ENCODE measurements at places on chromosomes 7 and 10.

DNA sequence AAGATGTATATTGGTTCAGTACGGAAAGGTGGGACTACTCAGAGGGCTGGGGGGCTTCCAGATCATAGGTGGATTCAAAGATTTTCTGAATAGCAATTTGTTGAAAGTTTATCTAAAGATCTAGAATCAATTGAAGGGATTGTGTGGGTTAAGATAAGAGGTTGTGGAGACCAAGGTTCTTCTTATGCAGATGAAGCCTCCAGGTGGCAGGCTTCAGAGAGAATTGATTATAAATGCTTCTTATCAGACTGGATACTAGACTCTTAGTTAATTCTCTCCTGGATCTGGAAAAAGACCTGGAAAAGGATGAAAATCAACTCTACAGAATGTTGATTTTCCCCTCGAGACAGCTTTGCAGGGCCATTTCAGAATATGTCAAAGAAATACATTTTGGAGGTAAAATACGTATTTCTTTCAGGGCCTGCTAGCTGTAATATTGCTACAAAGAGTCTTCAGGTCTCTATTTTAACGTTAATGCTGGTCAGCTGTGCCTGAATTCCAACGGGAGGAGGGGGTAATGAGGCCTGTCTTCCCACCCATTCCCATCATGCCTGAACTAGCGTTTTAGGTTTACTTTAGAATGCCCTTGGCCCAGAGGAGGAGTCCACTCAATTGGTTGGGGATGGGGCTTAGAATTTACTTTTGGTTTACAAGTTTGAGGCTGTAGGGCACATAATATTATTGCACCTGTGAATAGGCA lies 12.8 kb upstream of the GPR15LG start:
- no peak for DNase-seq

- peak; percentile 73 for DNase-seq
These were observed 185.3 kb upstream of the GDF10 start for GRCh38 chr10:47114680-47115186.

- peak; percentile 59 for DNase-seq
These were observed 72.1 kb upstream of the NANOS1 start for GRCh38 chr10:118957443-118957825.

DNA sequence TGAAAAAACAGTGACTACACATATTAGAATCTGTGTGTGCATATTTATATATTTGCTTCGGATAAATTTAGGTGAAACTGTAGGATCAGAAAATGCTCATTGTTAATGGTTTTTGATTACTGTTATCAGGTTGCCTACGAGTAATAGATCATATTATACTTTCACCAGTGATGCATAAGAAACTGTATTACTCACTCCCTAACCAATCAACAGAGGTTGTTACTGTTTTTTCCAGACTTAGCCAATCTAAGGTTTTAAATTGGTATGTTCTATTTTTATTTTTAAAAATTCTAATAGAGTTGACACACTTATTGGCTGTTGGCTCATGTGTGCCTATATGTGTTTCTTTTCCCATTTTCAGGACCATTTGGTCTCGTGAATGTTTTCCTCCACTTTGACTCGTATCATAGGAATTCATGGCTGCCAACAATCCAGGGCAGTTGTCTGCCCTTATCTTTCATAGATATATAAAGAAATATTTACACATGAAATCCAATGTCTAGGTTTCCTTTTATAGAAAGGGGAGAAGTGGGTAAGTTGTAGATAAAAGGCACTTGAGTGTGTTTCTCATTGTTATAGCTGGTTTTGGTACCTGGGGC lies 59.2 kb downstream of the ANLN start:
- DNase-seq = no peak

DNA sequence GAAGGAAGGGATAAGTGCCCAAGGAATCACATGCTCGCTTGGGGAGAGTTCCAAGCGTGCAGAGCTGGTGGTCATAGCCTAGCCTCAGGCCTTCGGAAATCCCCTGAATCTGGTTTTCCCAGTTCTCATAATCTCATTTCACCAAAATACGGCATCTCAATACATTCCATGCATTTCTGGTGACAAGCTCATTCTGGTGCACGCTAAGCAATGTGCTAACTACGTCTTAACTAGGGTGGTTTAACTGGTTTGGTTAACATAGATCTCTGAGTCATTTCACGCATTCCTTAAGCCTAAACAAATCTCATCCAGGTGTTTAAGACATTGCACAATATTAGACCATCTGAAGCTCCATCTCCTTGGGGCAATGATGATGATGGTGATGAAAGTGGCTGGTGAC lies 72.9 kb upstream of the STEAP1B start:
- DNase-seq = no peak

DNA sequence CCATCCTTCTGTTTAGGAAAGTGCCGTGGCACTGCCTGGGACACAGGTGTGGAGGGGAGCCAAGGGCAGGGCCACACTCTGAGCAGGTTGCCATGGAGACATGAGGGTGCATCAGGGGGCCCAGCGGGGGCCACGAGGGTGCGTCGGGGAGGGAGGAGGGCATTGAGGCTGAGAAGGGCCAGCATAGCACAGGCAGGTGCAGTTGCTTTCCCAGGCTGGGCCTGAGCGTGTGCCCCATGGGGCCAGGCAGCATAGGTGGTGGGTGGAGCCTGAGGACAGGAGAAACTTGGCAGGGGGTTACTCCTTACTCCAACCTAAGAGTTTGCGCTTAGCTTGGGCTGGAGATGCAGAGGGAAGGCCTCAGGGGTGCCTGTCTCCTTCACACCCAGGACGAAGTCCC lies 15.2 kb downstream of the YKT6 start:
- no peak for DNase-seq

- no peak for DNase-seq
These were observed 280.9 kb upstream of the HGF start for GRCh38 chr7:82050792-82051191.

GRCh38 chr7:137574812-137575211 lies 231.3 kb upstream of the PTN start:
- no peak for DNase-seq

DNA sequence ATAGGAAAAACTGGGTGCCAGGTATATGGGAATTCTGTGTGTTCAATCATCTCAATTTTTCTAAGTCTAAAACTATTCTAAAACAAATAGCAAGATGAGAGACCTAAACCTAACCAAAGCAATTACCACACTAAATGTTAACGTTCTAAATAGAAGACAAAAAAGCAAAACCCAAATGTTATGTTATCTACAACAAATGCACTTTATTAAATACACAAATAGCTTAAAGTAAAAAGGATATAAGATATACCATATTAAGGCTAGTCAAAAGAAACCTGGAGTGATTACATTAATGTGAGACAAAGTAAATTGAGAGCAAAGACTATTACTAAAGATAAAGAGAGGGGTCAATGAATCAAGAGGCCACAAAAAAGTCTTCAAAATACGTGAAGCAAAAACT lies 81.4 kb downstream of the LARP4B start:
- DNase-seq = no peak

DNA sequence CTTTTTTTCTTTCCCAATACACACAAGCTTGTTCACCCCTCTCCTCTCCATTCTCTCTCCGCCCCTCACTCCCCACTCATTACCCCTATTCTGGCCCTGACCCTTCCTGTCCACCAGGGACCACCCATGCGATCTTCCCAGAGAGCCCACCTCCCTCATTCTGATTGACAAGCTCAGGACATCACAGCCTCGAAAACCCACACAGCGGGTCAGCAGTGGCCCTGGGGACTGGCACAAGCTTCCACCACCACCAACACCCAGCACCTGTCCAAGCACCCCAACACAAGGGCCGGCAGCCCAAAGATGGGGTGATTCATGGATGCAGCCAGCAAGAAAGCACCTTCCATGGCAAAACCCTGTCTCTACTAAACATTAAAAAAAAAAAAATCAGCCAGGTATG lies 50.0 kb upstream of the USP6NL start:
- no peak for DNase-seq

DNA sequence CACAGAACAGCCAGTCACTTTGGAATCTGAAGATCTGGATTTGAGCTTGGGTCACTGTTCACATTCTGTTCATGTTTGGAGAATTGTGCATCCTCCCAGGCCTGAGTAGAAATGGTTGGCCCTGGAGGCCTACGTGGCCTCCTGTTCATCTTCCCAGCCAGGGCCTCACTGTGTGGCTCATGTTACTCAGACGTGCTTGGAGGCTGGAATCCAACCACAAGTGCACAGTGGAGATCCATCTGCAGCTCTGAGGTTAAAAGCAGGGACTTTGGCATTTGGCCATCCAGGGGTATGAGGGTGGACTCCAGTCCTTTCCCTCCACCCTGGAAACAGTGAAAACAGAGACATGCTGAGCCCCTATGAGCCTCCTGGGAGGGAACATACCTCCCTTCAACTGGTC lies 709.0 kb upstream of the IGFBP3 start:
- no peak for DNase-seq

DNA sequence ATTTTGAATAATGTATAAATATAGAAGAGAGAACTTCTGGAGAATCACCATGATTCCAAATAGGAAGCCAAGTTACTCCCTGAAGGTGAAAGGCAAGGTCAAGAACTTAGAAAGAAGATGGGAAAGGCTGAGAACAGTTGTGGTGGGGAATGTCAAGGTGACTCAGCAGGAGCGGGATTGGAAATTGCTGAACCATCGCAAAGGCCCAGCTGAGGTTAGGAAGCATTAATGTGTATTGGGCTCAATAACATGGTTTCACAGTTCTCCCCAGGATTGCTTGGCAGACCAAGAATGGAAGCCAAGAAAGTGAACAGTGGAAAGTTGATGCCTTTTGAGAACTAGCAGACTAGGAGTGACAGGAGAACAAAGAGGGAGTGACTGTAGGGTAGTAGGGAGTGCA lies 133.3 kb downstream of the VTI1A start:
- DNase-seq = no peak

DNA sequence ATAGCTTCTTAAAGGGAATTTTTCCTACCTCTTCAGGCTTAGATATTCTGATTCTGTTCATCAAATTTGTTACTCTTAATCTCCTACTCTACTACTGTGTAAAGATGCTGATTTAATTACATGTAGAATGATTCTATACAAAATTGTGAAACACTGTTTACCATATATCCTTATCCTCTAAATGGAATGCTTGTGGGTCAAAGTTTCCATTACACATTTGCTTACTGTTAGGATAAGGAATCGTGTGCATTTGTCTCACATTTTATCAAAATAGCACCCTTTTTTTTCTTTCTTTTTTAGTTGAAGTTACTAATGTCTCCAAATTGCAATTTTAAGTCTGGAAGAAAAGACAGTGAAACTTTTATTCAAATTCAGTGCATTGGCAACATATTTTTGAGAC lies 65.3 kb downstream of the TFEC start:
- DNase-seq = no peak

- DNase-seq = no peak
These were observed 569.4 kb downstream of the SUGCT start for GRCh38 chr7:40704172-40704571.

GRCh38 chr7:92044148-92044547 lies 90.1 kb downstream of the CYP51A1 start:
- DNase-seq = no peak

DNA sequence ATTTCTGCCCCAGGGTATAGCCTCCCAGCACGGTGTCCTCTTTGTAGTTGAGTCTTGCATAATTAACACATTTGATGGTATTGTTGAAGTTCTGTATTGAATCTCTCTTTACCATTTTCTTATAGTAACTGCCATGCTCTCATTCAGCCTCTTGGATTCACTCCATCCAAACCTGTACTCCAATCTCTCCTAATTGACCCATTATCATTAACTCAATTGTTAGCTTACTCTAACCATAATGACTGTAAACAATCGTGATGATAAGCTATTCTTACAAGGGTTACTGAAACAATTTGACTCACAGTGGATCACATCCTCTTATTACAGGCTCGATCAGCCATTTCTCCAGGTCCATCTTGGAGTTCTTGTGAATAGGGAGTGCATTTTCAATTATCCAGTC lies 191.9 kb upstream of the AGK start:
- DNase-seq = no peak

GRCh38 chr10:129222436-129222835 lies 244.6 kb upstream of the MGMT start:
- no peak for DNase-seq

DNA sequence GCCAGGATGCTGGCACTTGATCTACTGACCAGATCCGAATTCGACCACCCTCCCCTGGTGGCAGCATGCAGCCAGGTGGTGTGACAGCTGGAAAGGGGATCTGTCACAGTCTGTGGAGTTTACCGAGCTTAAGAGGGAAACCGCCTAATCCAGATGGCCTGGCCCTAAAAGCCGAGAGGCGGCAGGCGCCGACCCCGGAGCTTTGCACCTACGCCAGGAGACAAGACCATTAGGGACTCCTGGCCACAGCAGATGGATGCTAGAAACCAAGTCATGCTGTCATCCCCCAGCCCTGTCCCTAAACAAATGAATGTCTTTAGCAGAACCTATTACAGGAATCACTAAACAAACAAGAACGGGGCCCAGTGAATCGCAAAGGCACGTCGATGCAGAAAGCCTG lies 27.7 kb downstream of the RCC1L start:
- no peak for DNase-seq

DNA sequence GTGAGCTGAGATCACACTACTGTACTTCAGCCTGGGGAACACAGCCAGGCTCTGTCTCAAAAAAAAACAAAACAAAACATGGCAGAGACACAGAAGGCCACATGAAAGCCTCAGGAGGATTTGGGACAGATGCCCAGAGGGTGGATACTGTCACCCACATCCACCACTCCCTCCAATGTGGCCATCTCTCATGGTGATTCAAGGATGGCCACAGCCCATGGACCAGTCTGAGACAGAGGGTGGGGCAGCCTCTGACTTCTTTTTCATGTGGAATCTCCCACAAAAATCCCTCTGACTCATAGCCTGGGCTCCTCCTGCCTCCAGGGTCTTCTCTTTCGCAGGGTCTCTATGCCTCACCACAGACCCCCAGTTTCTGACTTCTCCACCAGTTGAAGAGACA lies 59.0 kb upstream of the GTF2I start:
- DNase-seq = no peak

- DNase-seq = no peak
These were observed 99.2 kb upstream of the PIK3CG start for GRCh38 chr7:106765727-106766355.

- no peak for DNase-seq
These were observed 995.3 kb downstream of the SORCS1 start for GRCh38 chr10:106169241-106169640.

GRCh38 chr7:134420424-134421125 lies 38.3 kb downstream of the AKR1B1 start:
- no peak for DNase-seq

Data from osteocyte (in vitro differentiated cells).